HuH-7.5 (cell line): ENCODE measurements at places on chromosomes 3 and 15.

DNA sequence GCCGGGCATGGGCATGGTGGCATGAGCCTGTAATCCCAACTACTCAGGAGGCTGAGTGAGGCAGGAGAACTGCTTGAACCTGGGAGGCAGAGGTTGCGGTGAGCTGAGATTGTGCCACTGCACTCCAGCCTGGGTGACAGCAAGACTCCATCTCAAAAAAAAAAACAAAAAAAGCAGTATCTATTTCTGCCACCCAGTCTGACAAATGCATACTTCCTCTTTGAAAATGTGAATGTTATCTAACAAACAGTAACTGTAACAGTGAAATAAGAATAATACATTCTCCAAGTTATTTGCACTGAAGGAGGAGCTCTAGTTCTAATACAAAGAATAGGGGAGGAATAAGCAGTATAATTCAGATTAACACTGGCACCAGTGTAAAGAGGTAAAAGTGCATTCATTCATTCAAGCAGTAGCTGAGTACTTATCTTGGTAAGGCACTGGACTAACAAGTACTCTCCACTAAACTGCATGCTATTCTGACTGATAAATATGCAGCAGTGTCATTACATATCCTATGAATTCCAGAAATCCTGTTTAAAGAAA is 12.9 kb downstream of the VPS13C start:
- DNase-seq = no peak

DNA sequence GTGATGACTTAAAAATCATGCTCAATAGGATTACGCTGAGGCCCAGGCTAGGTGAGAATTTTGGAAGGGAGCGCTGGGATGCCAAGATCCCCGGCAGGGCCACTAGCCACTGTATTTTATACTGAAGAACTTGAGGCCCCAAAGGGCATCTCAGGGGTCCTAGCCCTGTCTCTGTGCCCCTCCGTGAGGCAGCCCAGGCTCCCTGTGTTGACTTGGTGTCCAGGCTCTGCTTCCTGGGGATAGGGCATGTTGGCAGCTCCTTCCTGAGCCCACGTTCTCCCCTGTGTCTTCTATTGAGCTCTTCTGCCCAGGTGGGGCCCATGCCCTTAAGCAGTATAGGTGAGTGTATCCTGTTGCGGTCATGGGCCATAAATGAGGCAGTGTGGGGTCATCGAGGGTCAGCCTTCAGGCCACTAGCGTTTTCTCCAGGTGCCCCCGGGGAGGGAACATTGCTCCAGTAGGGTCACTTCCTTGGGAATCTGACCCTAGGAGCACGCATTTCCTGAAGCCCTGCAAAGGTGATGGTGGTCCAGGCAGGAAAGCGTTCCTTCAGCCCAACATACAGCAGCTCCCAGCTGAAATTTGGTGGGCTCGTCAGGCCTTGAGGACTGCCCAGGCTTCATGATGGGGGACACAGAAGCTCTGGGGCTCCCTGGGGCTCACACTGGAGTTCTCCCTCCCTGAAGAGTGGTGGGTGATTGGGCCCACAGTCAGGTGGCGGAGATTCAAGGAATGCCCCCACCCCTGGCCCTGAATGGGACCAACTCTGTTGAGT is 189.4 kb downstream of the UBE3A start:
- DNase-seq = no peak

DNA sequence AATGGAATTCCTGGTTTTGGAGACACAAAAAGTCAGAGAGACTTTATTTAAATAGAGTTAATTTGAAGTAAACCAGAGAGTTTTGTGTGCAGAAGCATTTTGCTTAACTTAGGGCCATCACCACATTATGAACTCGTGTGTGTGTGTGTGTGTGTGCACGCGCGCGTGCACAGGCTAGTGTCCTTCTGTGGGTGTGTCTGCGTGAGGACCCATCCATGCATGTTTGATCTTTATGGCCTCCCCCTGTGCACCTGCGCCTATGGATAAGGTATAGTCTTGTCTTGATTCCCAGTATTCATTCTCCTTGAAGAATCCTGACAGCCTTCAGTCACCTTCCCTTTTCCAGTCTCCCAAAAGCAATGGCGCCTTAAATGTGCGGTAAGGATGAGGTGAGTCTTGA is 26.0 kb downstream of the MUC20 start:
- DNase-seq = no peak

- no peak for DNase-seq
Measured at GRCh38 chr3:126923895-126924294, 59.0 kb upstream of the PLXNA1 start.

DNA sequence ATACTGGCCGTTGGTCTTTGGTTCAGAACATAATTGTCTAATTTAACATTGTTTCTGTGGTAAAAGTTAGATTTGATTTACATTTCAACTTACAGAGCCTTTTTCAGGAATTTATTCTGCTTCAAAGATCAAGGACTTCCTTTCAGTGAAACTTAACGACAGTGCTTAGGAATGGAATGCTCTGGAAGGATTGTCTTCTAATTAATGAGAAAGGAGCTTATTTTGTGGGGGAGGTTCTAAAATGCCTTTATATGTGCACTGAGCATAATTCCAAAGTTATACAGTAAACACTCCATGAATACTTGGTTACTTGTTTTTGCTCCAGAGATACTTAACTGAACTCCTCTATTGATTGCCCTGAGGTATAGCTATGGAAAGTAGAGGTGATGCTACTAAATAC is 75.7 kb downstream of the CACNA1D start:
- DNase-seq = no peak

GRCh38 chr3:44584646-44585501 is at the start of gene ZNF660:
Gene ZNF660 (plus strand): TSS chr3:44584964. CDS start chr3:44594194, 9,230 bp downstream.
- peak; percentile 91 for DNase-seq

- DNase-seq = no peak
Measured at GRCh38 chr3:166499636-166500035, 662.4 kb upstream of the BCHE start.

- DNase-seq = no peak
Measured at GRCh38 chr3:111768571-111769100, 90.4 kb upstream of the PHLDB2 start.

DNA sequence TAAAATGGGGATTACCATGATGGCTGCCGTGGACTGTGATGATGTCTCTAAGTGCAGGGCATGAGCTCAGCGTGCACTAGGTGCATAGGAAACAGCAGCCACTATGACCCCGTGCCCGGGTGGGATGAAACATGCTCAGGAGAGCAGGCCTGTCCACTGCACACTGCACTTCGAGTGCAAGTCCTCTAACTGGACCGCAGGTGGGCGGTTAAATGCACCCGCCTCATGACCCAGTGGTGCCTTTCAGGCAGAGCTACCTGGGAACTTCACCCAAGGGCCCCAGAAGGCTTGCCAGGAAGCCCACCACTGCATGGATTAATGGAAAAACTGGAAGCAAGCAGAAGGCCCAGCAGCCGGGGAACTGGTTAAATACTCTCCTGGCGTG is 34.0 kb downstream of the PRKCD start:
- DNase-seq = no peak

- no peak for DNase-seq
Measured at GRCh38 chr3:53222183-53222901, 33.5 kb downstream of the TKT start.

DNA sequence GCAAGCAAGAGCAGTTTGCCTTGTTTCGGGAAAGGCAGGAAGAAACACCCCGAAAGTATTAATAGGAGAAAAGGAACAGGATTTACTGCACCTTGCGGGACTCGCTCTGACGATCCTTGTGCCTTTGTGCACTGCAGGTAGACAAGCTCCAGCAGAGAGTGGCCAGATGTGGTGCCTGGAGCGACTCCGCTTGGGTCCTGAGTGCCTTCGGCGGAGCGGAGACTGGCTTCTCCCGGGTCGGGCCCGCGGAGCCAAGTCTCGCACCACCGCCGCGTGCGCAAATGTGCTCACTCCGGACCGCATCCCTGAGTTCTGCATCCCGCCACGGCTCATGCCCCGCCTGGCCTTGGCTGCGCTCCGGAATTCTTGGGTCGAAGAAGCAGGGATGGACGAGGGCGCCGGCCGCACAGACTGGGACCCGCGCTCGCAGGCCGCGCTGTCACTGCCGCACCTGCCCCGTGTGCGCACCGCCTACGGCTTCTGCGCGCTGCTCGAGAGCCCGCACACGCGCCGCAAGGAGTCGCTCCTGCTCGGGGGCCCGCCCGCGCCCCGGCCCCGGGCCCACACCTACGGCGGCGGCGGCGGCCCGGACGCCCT is 769 bp downstream of the C2CD4A start:
- DNase-seq = peak; percentile 20

DNA sequence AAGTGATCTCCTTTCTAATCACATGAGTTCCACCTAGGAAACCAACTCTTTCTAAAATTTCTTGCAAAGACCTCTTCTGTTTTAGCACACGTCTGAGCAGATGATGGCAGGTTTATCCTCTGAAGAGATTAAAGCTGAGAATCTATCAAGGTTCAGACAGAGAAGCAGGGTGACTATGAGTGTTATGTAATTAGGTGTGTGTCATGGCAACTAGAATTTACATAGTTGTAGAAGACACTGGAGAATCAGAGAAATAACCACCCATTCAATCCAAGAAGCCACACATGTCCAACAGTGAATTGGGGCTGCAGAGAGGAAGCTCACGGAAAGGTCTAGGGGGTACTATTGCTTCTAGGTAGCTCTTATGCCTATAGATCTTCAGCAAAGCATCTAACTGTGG is 600.5 kb downstream of the PYDC2 start:
- no peak for DNase-seq

DNA sequence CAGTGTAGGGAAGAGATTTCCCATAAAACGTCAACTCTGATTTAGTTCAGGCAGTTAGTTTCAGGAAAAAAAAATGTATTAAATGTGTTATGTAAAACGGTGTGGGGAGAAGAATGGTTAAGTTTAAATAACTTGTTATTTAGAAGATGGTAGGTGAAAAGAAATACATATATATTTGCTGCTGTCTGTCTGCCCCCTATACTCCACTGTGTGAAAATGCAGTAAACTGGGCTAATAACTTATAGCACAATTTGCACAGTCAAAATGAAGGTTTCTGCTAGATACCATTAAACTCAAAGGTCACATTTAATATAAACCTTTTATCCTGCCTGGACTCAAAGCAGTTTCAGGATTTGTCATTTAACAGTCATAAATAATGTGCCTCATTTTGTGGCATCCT is 515.0 kb downstream of the FGF12 start:
- DNase-seq = no peak

- no peak for DNase-seq
Measured at GRCh38 chr15:50857763-50858162, 50.7 kb upstream of the AP4E1 start.

DNA sequence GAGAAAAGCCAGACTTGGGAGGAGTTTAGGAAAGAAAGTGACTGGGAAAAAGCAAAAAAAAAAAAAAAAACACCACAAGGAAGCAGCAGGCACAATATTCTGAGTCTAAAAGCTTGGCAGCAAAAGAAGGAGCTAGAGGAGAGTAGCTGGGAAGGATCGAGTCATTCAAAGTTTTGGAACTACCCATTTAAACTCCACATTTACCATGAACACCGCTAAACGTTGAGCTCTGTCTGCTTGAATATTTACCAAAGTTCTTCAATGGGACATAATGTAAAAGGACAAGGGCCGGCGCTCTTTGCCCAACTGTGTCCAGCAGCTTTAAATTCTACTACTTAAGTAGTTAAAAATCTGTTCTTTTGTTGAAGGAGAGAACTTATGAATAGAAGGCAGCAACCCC is 481.9 kb downstream of the FOXP1 start:
- DNase-seq = no peak

- DNase-seq = no peak
Measured at GRCh38 chr15:75153565-75154276, 48.0 kb upstream of the C15orf39 start.

DNA sequence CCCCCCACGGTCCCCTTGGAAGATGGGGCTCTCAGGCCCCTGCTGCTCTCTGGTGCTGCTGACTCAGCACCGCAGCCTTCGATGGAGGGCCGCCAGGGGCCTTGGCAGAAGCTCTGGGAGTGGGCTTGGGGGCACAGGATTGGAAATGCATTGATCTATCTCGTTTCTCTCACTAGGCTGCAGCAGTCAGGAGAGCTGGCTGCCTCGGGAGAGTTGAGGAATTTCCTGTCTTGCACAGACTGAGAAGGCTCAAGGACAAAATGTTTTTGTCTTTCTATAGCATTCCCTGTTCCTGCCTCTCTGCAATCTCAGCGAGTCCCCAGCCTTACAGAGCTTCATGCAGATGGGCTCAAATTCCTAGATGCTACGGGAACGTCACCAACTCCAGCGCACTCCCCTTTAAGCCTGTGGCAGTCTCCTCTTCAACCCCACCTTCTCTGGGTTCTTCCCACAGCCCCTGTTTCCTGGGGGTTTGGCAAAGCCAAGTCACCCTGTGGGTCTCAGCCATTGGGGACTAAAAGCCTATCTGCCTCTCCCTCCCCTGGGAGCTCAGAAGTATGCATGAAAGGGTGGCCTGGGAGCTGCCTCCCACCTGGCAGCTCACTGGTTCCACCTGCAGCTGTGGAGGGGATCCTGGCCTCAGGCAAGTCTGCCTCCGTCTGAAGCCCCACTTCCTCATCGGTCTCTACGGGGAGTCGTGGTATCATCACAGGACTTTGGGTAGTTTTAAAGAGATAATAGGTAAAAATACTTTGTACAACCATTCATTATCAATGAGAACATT is 127.4 kb upstream of the HACD2 start:
- no peak for DNase-seq

DNA sequence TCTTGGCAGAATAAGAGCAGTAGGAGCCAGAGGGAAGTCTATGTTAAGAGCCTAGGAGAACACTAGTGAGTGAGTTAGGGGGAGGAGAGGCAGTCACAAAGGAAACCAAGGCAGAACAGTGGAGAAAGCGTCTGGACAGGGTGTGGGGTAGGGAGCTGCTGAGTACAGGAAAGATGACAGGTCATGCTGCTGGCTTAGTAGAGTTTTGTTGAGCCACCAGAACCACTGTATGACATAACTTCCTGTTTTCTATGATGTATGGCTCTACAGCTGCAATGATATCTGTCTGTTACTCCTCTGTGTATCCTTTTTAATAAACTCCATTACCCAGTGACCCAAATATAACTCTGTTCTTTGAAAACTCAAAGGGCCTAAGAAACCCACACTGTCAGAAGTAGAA is 10.6 kb upstream of the STT3B start:
- DNase-seq = no peak

DNA sequence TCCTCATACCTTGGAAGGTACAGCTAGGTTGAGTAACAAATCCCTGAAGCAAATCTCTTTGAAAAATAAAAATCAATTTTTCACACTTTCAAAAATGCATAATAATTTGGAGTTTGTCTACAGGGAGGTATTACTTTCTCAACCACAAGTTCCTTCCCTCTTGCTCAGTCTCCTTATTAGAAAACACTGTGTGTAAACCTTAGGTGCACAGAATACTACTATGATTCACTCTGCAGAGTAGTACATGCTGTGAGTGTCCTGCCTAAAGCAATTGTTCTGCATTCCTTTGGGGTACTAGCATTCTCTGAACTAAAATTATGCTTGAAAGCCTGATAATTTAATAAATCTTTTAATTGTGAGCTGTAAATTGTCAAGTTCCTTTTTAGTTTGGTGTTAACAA is 115.9 kb upstream of the EPHA3 start:
- DNase-seq = no peak

DNA sequence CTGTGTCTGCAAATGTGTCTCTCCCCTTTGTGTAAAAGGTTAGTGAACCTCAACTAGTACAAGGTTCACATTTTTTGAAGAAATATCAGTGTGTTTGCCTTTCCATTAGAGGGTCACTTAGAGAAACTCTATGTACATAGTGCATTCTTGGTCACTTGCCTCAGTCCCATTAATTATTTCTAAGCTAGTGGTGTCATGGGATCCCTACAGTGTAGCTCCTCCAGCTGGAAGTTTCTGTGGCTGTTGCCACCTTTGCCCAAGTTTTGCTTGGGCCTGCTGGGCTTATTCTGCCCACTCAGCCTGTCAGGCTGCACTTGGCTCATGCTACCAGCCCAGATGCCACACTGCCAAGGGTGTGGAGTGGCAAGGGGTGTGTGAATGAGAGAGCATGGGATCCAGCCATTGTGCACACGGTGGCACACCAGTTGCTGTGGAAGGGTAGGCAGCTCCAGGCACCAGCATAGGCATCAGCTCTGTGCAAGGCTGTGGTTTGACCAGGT is 161.7 kb downstream of the ARPP21 start:
- peak; percentile 13 for DNase-seq
